ENCODE measurements at places on chromosomes 4 and X.

GRCh38 chrX:104084063-104084462 lies 8.0 kb upstream of the TMSB15C start:
- DNase-seq: no peak

GRCh38 chrX:103361798-103362197 lies 5.5 kb downstream of the TCEAL9 start:
- no peak for DNase-seq

- no peak for DNase-seq
These were observed 646.5 kb upstream of the ACTRT1 start for GRCh38 chrX:128698573-128699181.

DNA sequence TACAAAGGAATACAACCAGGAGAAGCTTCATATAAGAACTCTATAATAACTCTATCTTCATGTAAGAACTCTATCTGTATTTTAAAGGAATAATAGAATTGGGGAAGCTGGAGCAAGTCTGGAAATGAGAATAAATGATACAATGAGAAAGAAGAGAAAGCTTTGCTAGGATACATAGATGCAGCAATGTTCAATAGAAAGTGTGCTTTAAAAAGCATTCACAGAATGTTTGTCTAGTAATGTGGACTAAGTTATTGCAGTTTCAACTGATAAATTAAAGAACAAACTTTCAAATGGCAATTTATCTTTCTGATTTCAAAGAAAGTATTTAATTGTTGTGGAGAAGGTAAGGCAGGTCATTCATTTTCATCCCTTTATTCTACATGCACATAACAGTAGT lies 104.9 kb downstream of the TTC29 start:
- DNase-seq: no peak

DNA sequence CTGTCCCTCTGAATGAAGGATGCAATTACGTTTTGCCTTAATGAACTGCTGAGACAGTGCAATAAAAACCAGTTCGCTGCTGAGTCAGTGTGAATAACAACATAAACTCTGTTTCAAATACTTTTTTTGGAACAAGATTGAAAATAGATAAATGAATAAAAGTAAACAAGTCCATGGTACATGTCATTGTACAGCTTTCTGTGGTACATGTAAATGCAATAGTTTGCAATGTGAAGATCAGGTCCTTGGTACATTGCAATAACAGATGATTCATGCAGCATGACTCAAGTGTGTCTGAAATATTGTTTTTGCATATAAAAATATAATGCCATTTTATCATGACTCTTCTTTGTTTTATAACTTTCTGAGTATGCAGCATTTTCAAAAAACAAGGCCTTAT lies 193.4 kb upstream of the PACRGL start:
- DNase-seq: no peak

DNA sequence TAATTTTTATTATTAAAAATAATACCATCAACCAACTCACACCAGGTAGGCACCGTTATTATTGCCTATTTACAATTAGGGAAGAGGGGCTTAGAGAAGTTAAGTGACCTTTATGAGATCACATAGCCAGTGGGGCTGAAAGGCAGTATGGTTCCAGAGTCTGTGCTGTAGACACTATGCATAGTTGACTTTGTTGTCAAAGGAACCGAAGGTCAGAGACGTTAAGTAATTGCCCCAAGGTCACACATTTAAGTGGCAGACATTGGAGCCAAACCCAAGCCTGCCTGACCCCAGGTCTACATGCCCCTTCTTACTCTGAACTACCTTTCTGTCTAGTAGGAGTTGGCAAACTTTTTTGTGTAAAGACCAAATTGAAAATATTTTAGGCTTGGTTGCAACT lies 36.4 kb downstream of the RHOH start:
- no peak for DNase-seq

DNA sequence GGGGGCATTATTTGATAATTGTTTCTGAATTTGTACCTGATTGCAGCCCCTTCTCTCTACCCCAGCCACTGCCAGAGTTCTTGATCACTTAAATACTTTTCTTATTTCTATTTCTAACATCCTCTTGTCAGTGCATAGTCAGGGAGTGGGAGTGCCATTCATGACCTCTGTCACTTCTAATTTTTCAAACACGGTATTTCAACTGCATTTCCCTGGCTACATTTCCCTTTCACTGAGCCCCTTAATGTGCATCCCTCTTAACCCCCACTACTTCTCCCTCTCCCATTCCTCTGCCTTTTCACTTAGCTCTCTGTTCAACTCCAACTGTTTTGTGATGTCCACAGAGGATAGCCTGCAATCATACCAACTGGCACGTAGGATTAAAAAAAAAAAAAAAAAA lies 128.3 kb upstream of the NAP1L5 start:
- no peak for DNase-seq

All from esophagus squamous epithelium (tissue), 5 donors.